ENCODE measurements at places on chromosomes 5 and 9. TPM values are rescaled to one million over a fixed set of nuclear protein-coding genes. Genes with fewer than 3 reads are reported as not detected.

Gene FAM114A2
- polyA plus RNA-seq: 7.8 TPM

Gene AHRR
- 0.61 TPM for polyA plus RNA-seq

Gene ZNF622
- polyA plus RNA-seq: 21.3 TPM

Gene TLX3
- not detected for polyA plus RNA-seq

Gene SSNA1
- polyA plus RNA-seq: 67.4 TPM

Gene TSSK1B
- polyA plus RNA-seq: not detected

Gene C6
- 116 TPM for polyA plus RNA-seq

Gene HTR4
- not detected for polyA plus RNA-seq

Gene CXCL14
- 9.5 TPM for polyA plus RNA-seq

Gene KIAA0825
- polyA plus RNA-seq: 0.33 TPM

Measured in pancreas (tissue), 10 donors.